ENCODE measurements at places on chromosomes 2 and 18.

DNA sequence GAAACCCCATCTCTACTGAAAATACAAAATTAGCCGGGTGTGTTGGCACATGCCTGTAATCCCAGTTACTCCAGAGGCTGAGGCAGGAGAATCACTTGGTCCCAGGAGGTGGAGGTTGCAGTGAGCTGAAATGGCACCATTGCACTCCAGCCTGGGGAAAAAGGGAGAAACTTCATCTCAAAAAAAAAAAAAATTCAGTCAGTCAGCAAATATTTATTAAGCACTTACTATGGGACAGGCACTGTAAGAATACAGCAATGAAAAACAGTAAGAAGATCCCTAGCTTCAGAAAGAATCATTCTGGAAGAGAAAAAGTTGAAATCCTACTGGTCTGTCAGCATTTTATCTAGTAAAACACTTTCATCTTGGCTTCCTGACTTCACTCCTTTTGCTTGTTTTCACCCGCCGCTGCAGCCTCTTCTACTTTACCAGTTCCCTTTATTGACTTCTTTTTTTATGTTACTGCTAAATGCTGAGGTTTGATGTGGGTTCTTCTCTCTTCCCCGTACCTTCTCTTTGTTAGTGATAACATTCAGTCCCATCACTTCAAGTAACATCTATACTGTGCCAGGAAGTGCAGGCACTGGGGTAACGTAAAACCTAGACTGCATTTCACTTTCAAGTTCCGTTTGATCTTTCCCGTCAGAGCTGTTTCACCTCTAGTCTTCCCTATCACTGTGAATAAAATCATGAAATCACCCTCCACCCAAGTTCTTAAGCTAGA, 10.8 kb upstream of the TAF4B start:
- DNase-seq, result no peak

- DNase-seq, result no peak
Measured at GRCh38 chr2:45340318-45340717, 270.7 kb downstream of the SRBD1 start.

GRCh38 chr2:160909781-160910242, 250.4 kb upstream of the TANK start:
- no peak for DNase-seq

GRCh38 chr2:128449226-128450061, 130.8 kb upstream of the HS6ST1 start:
- DNase-seq, result no peak

DNA sequence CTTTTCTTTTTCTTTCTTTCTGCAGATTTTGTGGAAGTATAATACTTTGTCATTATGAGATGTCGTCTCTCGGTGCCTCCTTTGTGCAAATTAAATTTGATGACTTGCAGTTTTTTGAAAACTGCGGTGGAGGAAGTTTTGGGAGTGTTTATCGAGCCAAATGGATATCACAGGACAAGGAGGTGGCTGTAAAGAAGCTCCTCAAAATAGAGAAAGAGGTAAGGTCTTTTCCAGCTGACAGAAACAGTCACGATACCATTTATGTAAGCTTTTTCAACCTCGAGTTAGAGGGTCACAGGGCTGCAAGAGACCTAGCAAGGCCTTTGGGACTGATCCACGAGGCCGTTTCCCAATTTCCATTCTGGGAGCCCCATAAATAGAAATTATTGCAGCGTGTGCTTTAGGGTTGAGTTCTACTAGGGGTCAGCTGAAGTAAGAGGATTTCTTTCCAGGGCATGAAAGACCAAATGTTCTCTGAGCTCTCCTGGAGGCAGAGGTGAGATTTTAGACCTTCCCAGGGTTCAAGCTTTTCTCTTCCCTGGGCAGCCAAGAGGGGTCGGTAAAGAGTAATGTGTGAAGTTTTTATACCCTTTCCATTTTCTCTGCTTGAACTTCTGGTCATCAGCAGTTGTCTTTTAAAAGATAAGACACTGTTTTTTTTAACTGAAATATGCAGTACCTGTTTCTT, 15.5 kb downstream of the MAP3K20 start:
- DNase-seq, result peak; percentile 13

DNA sequence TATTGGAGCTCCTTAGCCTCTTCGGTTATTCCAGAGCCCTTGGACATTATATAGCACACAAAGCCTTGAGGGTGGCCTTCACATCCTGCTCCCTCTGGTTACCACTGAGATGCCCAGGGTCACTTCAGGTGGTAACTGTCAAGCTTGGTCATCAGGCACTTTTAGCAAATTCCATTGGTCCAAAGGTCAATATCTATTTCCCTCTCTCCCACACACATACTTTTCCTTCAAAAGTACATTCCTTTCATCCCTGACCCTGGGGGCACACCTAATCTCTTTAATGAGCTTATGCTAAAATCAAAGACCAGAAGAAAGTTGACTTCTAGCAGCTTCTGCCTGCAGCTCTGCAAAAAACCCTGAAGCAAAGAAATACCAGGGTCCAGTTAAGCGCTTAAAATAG, 172.0 kb upstream of the NRP2 start:
- no peak for DNase-seq

- no peak for DNase-seq
Measured at GRCh38 chr2:112165296-112165695, 27.1 kb downstream of the FBLN7 start.

DNA sequence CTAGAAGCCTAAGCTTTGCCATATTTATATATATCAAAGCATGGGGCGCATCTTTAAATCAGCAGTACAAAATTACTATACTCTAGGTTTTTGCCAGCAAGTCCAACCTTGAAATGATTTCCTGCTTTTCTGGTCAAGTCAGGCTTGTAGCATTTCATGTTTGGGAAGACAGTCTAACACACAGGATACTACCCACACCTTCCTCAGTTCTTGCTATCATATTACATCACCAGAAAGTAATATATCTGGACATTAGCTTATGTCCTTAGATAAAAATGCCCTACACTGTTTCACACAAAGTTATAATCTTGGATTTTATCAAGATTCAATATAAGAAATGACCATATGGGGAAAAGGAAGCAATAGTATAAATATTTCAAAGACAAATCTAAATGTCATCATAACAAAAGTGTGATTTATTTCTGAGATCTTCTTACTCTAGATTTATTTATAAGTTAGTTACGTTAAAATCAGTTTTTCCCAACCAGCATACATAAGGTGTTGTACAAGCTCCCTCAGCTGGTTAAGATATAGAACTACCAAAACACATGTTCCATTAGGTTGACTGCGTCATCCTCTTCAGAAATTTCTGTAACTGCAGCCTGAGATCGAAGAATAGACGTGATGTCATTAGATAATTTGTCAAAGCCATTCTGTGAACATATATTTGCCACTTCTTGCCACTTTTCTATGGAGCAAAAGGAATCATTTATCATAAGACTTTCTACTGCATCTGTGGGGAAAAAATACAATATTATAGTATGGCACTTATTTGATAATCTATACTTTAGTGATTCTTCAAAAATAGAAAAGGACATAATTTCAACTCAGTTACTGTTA, 56.6 kb downstream of the CLHC1 start:
- peak; percentile 70 for DNase-seq

- peak; percentile 90 for DNase-seq
Measured at GRCh38 chr2:47782671-47783485, at the start of gene MSH6. MSH6 (plus strand) TSS chr2:47783145; CDS start chr2:47783234, 89 bp downstream.

GRCh38 chr2:67904966-67905365, 157.8 kb downstream of the C1D start:
- no peak for DNase-seq

DNA sequence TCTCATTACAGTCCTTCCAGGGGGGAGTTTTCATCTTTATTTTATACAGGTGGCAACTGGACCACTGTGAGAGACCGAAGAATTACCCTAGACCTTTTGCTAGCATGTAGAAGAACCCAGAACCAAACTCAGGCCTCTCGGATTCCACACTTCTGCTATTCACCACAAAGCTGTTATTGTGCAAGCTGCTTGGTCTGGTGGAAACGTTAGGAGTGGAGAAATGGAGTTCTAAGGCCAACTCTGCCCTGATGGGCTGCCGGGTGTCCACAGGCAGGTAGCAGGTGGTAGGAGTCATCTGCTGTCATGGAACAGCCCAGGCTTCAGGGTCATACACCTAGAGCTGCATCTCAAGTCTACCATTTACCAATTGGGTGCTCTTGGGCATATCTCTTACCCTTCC, 218.8 kb downstream of the BCL11A start:
- DNase-seq, result no peak

DNA sequence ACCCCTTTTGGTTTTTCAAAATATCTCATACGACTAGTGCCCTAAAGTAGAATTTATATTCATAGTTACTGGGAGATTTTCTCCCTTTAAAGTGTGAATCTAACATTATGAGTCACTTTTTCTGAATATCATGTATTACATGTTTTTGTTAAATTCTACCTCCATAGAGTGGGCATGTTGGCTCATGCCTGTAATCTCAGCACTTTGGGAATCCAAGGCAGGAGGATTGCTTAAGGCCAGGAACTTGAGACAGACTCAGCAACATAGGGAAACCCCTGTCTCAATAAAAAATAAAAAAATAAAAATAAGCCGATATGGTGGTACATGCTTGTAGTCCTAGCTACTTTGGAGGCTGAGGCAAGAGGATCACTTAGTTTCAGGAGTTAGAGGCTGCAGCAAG, 45.3 kb upstream of the UNC80 start:
- DNase-seq, result no peak

DNA sequence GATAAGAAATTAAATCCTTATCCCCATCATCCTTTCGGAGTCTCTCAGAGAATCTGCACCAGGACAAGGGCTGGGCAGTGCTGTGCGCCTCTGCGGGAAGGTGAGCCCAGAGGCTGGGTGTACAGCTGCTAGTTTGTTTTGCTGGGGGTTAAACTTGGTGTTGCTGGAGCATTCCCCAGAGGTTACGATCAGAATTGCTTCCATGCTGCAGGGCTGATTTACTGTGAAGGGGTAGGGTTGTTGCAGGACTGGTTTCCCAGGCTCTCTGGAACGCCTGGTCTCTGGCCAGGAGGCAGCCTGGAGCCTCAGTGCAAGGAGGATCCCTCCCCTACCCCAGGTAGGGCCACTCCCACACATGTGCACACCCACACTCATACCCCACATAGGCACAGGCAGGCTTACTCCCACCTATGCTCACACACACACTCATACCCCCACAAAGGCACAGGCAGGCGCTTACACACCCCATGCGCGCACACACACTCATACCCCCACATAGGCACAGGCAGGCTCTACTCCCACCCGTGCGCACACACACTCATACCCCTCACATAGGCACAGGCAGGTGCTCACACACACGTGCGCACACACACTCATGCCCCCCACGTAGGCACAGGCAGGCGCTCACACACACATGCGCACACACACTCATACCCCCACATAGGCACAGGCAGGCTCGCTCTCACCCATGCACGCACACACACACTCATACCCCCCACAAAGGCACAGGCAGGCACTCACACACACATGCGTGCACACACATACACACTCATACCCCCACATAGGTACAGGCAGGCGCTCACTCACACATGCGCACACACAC, 11.3 kb downstream of the CNNM4 start:
- no peak for DNase-seq
